ENCODE measurements at places on chromosomes 3 and 15.
A peak's percentile ranks its signal among the peaks of the same experiment; 100 is the strongest.

GRCh38 chr3:108022256-108023150 is 68.3 kb downstream of the CD47 start:
- DNase-seq = no peak

GRCh38 chr3:119388577-119388976 is 74.8 kb downstream of the TMEM39A start:
- DNase-seq = no peak

GRCh38 chr3:89038869-89039268 is 68.6 kb upstream of the EPHA3 start:
- DNase-seq = no peak

DNA sequence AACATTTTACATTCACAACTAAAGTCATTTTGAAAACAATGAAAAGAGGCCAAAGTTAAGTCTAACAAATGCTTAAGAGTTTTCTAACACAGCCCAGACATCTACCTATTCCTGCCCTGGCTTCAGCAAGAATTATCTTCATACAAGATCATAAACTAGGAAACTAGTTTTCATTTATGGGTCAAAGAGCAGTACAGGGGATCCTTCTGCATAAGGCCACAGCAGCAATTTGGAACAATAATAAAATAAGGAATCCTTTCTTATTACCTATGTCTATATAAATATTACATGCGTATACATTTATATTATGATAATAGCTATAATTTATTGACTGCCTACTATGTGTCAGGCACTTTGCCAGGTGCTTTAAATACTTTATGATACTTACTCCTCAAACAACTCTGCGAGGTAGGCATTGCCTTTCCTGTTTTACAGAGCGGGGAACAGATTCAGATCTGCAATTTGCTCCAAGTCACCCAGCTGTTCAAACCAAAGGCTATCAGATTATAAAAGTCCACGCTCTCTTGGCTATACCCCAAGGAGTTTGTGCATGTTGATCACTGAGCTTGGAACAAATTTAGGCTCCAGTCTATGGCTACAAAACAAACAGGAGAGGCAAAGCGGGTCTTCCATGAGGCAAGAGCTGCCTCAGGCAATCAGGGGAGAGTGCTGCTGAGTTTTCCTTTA is 196.4 kb downstream of the RORA start:
- no peak for DNase-seq

- DNase-seq = no peak
These were observed 30.9 kb upstream of the SLC28A2 start for GRCh38 chr15:45221053-45221599.

- DNase-seq = peak; percentile 34
These were observed 137.1 kb downstream of the CD47 start for GRCh38 chr3:107953722-107954121.

GRCh38 chr15:85723960-85724945 is 70.5 kb downstream of the KLHL25 start:
- DNase-seq = peak; percentile 8
